Activated T-cell treated with anti-CD3 and anti-CD28 coated beads, Interleukin-2, amount 50 U/mL, for 1 hour (primary cell): ENCODE measurements at places on chromosomes 13 and 19.

- no peak for DNase-seq
Measured at GRCh38 chr19:52734331-52734892, 432 bp downstream of the ZNF611 start.

DNA sequence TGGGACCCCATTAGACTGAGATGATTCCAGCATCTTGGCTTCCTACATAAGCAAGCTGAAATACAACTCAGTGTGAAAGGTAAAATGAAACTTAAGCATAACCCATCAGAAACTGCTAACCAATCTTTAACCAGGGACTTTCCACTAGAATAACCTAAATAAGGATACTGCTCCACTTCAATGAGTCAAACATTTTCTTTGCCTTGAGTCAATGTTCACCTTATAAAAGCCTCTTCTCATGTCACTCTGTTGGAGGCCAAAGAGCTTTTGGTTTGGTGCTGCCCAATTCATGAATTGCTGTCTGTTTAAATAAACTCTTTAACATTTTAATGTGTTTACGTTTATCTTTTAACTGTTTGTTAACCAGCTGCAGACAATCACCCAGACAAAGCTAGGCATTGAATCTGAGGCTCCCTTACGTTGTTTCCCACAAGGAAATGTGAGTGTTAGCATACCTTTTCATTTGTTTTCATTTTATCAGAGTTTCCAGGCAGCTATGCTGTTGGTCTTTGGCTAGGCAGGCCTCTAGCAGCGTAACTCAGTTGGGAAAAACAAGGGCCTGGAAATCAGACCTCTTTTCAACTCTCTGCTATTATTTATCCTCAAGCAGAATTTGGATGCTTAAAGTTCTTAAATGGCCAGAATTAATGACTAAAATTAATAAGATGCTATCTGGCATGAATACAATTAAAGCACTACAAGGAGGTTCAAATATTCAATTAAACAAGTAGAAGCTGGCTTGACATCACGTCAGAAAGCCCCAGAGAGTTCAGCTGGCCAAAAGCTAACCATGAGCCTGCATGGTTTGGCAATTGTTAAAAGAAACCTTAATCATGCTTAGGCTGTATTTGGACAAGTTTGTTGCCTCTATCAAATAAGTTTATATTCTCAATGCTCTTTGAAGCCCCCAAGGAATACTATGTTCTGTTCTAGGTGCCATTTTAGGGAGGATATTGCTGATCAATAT, 200.2 kb downstream of the DCLK1 start:
- DNase-seq, result no peak

DNA sequence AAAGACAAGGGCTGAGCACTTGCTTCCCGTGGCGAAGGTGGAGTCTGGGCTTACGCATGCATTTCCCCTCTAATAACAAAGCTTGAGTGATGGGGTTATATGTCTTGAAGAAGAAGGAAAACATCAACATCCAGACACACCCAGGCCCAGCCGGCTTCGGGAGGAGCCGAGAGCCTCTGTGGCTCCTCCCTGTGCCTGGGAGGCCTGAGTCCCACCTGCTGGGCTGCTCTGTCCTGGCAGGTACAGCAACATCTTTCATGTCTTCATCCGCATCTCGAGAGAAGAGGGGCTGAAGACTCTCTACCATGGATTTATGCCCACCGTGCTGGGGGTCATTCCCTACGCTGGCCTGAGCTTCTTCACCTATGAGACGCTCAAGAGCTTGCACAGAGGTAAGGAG, 30.6 kb downstream of the TMEM161A start:
- no peak for DNase-seq

- DNase-seq, result no peak
Measured at GRCh38 chr13:100828226-100828625, 153.6 kb upstream of the TMTC4 start.

- peak; percentile 78 for DNase-seq
Measured at GRCh38 chr19:6772028-6772865, at the start of gene VAV1. VAV1 (plus strand) TSS chr19:6772708; CDS start chr19:6772808, 100 bp downstream.

GRCh38 chr13:113659337-113659736, 1.3 kb upstream of the ATP4B start:
- no peak for DNase-seq

DNA sequence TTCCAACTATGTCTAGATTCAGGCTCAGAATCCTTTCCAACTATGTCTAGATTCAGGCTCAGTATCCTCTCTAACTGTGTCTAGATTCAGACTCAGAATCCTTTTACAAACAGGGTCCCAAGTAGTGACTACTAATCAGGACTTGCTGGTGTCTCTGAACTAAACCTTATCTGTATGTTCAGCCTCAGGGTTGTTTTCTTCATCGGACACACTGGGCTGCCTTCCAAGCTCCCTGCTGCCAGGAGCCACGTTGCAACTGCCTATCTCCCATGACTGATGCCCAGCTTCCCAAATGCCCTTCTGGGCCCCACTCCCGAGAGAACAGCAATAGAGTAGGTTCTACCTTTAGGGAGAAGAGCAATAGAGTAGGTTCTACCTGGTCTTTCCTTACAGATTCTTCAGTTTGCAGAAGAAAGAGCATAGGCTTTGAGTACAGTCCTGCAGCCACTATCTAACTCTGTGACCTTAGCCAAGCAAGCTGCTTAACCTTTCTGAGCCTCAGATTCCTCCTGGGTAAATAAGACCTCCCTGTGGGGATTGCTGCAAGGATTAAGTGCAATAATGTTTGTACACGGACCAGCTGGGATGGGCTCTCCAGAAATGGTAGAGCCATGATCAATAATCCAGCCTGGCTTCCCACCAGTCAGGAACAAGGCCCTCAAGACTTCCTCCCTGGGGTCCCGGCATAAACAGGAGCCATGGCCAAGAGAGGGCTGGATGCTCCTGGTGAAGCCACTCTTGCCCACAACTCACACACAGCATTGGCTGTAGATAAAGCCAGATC, 61.5 kb downstream of the ZIC5 start:
- no peak for DNase-seq

DNA sequence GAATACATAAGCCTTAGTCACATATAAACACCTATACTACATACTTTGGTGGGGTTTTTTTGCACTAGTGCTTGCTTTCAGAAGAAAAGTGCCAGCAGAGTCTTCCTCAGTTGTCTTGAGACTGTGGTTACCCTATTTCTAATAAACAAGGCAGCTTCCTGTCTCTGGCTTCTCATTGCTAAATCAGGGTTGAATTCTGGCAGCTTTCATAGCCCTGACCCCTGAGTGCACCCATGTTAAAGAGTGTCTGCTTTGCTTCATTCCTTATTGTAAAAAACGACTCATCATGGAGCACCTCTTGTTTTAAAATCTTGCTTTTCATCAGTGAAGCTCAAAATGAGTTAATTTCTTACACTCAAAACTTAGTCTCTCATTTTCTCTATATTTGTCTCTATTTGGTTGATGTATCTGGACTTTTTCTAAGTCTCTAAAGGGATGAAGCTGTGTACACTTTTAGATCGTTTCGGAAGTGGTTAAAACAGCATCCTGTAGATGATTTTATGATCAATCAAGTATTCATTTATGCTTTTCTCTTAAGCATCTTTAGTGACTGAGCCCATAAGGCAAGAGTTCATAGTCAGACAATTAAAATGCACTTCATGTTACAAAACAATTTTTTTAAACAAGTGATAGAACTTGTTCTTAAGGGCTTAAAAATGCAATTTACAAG, 72.1 kb downstream of the KLF12 start:
- DNase-seq, result no peak

DNA sequence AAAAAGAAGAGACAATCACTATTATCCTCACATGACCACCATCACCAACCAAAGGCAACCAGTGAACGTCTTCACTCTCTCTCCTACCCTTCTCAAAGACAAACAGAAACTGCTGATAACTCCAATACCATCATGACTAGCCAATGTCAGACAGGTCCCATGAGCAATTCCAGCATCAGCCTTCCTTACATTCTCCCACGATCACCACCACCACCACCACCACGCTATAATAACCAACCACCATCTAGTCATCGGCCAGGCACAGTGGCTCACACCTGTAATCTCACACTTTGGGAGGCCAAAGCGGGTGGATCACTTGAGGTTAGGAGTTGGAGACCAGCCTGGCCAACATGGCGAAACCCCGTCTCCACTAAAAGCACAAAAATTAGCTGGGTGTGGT, 3.9 kb downstream of the MYO1F start:
- no peak for DNase-seq

DNA sequence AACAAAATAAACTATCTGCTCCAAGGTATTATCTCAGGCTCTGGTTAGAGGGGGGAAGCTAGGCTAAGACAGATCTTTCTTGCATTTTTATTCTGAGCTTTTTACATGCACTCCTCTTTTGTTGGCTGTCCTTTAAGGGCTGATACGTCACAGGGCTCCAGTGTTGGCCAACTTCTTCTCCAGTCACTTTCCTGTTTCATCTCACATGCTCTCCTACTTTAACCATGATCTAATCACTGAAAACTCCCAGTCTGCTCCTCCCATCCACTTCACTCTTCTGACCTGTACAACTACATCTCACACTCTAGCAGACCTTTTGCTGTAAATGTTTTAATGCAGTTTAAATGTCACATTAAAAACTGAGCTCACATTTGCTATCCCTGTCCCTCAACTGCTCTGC, 510.0 kb upstream of the KLF12 start:
- no peak for DNase-seq

- peak; percentile 41 for DNase-seq
Measured at GRCh38 chr19:37817180-37817981, 38.0 kb upstream of the ZNF573 start.

GRCh38 chr19:58521651-58522050, 2.0 kb upstream of the ZBTB45 start:
- DNase-seq, result no peak

DNA sequence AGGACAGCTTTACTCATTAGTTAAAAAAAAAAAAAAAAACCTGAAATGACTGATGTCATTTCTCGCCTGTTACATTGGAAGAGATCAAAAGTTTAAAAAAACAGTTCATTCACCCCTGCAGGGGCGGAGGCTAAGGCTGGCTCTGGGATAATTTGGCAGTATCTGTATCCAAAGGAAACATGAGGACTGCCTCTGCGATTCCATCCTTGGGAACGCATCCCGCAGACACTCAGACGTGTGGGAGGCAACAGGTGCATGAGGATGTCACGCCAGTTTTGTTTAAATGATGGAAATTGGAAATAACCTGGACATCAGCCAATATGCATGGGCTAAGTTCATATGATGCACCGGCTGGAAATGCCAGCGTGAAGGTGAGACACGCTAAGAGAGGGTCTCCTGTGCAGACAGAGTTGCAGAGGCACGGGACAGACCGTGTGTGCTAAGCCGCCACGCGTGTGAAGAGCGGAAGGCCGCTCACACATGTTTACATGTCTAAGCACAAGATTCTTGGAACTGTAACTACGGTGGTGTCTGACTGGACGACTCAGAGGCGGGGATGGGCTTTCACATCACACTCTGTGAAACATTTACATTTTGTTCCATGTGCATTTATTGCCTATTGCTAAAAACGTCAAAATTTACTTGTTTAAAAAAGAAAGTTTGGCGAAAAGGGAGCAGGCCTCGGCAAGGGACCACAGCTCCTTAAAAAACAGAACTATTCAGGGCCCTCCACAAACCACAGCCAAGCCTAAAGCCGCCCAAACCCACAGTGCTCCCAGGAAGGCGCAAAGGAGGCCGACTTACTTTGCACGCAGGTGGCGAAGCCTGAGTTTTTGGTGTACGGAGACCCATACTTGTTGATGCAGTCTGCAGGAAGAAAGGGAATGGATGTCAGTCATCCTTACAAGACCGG, 17.9 kb downstream of the GAS6 start:
- DNase-seq, result no peak

GRCh38 chr13:22240716-22241115, 569.8 kb downstream of the FGF9 start:
- no peak for DNase-seq

DNA sequence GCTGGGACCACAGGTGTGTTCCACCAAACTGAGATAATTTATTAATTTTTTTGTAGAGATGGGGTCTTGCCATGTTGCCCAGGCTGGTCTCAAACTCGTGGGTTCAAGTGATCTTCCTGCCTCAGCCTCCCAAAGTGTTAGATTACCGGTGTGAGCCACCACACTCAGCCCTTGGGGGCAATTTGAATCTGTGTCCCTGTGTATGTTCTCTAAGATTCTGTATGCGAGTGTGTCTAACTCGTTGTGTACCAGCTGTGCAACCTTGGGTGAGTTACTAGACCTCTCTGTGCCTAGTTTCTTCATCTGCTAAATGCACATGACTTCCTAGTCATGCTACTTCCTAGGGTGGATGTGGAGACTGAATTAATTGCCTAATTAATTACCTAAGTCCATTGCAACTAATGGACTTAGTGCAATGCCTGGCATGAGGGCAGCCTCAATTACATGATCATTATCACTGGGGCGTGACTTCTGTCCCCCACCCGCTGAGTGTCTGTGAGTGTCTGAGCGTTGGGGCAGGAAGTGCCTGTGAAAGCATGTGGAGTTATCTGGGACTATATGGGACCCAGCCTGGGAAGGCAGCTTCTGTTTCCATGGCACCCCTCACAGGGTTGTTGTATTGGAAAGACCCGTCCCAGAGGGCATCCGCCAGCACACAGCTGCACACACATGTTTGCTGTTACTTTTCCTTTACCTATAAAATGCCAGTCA, 1.8 kb upstream of the NCCRP1 start:
- DNase-seq, result no peak

DNA sequence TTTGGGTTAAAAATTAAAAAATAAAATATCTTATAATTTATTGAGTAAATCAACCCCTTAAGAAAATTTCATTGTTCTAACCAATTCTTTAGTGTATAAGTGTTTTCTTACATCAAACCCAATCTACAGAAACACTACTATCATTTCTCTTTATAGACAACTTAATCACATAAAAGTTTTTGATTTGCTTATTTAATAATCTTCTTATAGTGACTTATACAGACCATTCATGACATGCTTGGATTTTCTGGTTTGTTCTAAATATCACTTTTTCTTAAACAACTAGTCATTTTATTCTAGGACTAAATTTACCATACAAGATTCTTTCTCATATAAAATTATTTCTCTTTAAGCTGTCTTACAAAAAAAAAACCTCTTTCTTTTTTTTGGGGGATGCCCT, 27.3 kb upstream of the ZSCAN5A start:
- DNase-seq, result no peak

DNA sequence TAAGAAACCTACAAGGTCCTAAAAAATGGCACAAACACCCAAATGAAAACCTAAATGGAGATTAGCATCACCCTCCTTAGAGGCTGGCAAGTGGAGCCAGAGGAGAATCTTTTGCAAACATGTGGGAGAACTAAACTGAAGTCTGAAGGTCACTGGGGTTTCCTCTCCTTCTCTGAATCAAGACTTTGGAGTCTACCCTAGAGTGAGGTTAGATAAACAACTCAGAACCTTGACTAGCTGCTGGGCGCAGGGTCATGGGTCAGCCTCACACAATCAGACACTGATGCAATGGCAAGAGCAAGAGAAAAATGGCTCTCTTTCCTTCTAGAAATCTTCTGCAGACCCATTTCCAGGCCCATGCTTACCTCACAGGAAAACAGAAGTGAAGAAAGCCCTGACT, 165.8 kb downstream of the KCTD12 start:
- no peak for DNase-seq
